ENCODE measurements at places on chromosomes 16 and 17.

DNA sequence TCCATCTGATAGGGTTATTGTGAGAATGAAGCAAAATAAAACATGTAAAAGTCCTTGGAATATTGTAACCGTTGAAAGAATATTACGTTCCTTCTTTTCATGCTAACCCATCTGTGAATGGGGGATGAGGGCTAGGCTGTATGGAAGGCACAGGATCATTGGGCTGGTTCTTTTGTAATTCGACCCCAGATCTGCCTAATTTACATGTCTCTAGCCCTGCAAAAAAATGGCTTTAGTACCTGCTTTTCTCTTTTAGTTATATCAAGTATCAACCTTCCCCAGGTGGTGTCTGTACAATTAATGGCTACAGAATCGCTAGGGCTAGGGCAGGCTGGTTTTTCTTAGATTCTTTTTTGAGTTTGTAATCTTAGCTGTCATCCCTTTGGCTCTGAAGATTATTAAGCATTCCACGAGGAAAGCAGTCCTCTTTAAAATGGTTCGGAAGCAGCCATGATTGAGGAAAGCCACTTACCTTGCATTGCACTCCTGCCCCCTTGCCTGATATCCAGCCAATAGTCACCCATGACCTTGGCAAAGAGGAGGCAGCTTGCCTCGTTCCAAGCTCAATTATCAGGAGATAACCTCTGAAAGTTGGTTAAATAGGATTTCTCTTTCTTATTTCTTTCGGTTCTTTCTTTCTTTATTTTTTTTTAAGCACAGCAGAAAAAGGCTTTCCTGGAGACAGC is 153.9 kb upstream of the ZKSCAN2 start:
- DNase-seq = no peak

- no peak for DNase-seq
Observed at GRCh38 chr16:13554005-13554404, 365.9 kb upstream of the ERCC4 start.

DNA sequence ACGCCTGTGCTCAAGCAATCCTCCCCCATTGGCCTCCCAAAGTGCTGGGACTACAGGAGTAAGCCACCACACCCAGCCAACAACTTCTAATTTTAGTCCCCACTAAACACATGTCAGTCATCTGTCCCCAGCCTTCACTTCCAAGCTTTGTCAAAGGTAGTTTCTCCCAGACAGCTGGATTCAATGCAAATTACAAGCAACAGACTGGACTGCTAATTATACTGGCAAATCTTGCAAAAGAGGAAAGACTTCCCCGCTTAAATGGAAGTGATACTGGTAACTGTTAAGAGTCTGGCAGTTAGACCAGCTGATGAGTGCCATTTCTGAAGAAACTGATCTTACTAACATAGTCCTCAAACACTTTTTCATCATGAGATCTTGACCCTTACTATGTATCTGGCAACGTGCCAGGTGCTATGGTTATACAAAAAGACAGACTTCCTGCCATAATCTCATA is 8.2 kb upstream of the GGA2 start:
- DNase-seq = no peak

DNA sequence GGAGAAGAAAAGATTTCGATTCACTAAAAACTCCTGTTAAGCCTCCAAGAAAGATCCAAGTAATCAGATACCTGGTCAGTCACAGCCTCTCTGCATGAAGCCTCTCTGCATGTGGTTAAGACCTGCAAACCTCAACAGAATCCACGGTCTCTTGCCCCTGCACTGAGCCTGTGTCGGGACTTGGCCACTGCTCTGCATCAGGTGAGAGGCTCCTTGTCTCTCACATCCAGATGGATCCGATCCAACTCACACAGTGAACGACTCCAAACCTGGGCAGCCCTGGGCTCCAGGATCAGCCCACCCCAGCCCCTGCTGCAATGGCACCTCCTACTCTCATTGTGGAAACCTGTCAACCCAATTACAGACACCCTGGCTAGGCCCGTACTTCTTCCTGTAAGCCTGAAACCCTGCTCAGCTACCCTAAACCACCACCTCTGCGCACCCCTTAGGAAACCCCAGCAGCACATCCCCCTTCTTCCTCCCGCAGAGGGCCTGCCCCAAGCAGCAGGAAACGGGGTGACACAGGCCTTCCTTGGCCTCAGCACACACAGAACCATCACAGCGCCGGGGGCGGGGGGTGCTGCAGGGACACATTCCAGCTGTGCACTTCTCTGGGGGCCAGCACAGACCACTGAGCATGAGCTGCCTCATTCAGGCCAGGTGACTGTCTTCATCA is 129.5 kb downstream of the ANKRD11 start:
- DNase-seq = no peak

- DNase-seq = no peak
Observed at GRCh38 chr16:27316038-27316680, 2.4 kb downstream of the IL4R start.

GRCh38 chr17:40346765-40347158 is 17.8 kb downstream of the GJD3 start:
- DNase-seq = no peak

- DNase-seq = no peak
Observed at GRCh38 chr16:84124257-84125073, 7.7 kb upstream of the MBTPS1 start.

GRCh38 chr16:73565263-73565662 is 517.3 kb upstream of the ZFHX3 start:
- DNase-seq = no peak

DNA sequence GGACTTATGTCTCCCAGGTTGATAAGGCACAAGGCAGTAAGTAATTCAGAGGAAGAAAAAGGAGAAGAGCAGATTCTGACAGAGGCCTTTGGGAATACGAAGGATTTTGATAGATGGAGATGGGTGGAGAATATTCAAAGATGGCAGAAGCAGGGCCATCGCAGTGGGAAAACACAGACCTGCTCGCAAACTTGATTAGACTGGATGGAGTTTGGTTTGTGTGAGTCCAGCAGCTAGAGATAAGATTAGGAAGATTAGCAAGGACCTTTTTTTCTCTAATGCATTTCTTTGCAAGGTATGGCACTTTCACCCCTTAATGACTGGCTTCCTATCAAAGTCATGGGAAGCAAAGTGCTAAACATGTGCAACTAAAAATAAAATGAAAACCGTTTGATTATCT is 196.7 kb downstream of the FTO start:
- DNase-seq = no peak

DNA sequence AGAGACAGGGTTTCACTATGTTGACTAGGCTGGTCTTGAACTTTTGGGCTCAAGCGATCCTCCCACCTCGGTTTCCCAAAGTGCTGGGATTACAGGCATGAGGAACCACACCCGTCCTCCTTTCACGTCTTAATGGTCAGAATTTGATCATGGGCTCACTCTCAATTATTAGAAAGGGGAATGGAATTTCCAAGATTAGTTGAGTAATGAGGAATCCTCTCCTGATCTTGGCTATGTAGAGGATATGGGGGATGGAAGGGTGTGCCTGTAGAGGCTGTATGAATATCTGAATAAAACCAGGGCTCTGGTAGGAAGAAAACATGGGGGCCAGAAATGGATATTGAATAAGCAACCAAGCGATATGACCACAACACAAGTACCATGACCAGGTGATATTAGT is 25.9 kb upstream of the SMURF2 start:
- DNase-seq = peak; percentile 59

DNA sequence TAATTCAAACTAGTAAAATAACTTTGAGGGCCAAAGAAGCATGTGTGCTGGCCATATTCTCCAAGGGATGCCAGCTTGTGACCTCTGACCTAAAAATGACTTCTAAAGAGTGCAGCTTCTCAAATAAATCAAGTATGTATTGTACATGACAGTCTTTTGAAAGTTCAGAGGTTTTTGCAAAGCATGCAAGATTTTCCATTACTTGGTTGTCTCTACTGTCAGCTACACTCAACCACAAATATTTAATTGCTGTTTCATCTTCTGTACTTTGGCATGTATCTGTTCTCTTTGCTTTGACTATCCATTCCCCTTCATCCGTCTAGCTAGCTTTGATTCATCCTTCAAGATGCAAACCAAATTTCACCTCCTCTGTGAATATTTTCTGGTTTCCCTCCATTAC is 121.9 kb upstream of the HS3ST2 start:
- no peak for DNase-seq

DNA sequence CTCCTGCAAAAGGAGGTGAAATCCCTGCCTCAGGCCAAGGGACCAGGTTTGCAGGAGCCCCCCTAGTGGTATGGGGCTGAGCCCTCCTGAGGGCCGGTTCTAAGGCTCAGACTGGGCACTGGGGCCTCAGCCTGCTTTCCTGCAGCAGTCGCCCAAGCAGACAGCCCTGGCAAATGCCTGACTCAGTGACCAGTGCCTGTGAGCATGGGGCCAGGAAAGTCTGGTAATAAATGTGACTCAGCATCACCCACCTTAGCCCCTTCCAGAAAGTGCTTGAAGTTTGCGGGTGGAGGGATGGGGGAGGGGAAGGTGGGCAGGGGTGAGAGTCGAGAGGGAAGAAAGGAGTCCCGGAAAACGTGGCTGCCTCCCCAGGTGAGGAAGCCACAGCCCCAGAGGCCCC is 2.1 kb downstream of the MC1R start:
- no peak for DNase-seq

DNA sequence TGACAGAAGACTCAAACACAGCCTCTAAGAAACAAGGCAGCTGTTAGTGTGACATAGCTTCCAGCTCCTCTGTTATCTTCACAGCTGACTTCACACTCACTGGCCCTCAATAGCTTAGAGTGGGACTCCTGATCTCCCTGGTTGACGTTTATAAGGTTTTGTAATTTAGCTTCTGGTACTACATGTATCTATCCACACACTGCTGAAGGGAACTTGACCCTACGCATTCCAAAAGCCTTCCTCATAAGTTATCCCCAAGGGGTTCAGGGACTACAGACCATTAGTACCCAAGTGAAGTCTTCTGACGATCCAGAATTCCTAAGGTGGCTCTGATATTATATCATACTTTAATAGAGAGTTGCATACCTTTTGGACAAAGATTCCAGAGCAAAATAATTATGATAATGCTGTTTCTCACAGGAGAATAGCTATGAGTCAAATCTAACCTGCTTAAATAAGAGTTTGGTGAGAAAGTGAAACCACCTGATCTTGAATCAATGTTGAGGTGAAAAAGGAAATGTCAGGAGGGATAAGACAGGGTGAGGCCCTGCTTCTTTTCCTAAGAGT is 14.5 kb downstream of the ACACA start:
- peak; percentile 44 for DNase-seq

DNA sequence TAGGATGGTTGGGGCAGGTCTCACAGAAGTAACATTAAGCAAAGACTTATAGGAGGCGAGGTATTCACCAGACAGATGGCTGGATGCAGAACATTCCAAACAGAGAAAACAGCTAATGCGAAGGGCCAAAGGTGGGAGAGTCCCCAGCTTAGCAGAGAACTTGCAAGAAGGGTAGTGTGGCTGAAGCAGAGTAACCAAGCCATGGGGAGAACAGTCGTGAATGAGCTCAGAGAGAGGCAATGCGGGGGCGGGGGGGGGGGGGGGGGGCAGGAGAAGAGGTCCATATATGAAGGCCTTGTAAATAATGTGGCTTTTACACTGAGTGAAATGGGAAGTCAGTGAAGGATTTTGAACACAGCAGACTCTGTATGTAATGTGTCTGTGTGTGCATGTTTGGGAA is 81.3 kb downstream of the SMG6 start:
- no peak for DNase-seq

DNA sequence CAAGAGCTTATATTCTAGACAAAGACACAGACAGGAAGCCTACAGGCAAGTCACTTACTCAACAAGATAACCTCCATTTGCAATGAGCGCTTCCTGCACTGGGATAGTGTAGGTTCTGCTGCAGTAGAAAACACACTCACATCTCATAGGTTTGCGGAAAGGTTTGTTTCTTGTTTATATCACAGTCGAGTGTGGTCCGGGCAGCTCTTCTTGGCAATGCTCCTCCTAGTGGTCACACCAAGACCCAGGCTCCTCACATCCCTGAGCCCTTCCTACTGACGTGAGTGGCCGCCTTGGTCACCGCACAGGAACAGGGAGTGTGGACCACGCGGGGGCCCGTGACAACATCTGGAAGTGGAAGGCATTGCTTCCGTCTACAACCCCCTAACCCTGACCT is 48.0 kb upstream of the RBFOX3 start:
- DNase-seq = no peak

DNA sequence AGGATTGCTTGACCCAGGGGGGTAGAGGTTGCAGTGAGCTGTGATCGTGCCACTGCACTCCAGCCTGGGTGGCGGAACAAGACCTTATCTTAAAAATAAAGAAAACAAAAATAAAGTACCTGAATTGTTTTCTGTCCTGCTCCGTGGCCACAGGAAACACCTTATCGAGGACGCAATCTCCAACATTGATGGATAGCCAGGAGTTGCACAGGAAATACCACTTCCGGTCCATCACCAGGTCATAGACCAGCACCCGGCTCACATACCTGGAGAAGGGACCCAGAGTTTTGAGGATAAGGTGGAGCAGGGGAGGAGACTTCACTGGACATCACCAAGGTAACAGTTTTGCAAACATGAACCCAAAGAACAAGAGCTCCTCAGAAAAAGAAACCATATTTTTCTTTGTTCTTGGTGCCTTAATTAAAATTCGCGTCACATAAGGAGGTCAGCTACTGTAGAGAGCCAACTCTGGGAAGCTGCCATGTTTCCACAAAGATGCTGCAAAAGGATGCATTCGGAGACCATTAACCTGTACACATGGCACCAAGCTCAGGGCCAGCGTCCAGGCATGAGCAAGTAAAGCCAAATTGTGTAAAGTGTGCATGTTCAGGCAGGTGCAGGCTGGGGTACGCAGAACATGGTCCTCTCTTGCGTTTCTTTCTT is 55.6 kb upstream of the GCSH start:
- no peak for DNase-seq

DNA sequence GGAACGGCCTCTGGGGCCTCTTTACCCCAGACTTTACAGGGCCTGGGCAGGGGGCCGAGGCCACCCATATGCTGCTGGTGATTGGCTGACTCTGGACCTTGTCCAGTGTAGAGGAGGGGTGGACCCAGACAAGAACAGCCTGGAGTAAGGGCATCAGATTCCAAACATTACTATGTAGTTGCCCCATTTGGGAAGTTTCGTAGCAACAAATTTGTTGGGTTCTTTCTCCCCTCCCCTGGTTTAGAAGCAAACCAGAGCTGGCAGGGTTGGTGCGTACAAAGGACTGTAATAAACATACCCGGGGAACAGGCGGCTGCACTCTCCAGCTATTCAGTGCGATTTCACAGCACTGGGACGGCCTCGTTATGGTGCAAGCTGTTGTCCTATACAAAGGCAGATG is 145.5 kb downstream of the NTN1 start:
- no peak for DNase-seq

DNA sequence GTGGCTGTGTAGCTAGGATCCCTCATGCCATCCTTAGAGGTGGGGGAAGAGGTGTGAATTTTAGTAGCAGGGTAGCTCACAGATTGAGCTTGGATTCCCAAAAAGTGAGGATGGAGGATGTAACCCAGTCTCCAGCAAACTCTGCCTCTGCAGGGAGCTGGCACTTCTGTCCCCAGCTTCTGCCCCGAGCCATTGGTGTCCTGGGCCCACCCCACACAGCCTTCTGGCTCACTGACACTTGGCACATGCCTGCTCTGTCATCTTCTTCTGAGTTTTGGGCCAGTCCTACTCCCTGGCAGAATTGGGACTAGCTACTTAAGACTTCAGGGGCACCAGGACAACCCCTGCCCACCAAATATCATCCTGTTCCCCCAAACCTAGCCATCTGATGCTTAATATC is 2.3 kb downstream of the CACNG5 start:
- no peak for DNase-seq

GRCh38 chr17:66540131-66540781 is 237.8 kb downstream of the PRKCA start:
- peak; percentile 75 for DNase-seq
